Naive thymus-derived CD4-positive, alpha-beta T cell (primary cell): ENCODE measurements at places on chromosomes 13 and 19.
A peak's percentile ranks its signal among the peaks of the same experiment; 100 is the strongest.

- no peak for DNase-seq
Observed at GRCh38 chr19:1366296-1366695, 17.4 kb upstream of the NDUFS7 start.

DNA sequence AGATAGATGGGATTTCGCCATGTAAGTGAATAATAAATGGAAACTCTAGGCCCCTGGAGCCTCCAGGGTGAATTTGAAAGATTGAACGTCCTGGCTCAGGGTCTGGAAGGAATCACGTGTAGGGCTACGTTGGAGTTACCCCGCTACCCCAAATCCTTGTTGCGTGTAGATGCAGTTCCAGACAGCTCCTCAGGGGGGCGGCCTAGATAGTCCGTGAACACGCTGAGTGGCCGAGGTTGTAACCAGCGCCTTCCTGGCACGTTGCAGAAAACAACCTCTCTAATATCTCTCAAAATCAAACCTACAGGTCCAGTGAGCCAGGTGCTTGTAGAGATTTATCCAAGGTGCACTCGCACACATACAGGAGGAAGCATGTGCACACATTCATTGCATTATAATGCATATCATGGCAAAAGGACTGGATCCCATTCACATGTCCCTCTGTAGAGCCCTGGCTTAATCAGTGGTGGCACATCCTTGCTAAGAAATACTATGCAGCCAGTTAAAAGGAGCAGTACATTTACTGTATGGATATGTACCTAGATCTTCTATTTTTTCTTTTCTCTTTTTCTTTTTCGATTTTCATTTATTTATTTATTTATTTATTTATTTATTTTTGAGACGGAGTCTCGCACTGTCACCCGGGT lies 2.5 kb upstream of the KEAP1 start:
- peak; percentile 73 for DNase-seq

GRCh38 chr13:67623630-67624029 lies 393.5 kb upstream of the PCDH9 start:
- DNase-seq = no peak

DNA sequence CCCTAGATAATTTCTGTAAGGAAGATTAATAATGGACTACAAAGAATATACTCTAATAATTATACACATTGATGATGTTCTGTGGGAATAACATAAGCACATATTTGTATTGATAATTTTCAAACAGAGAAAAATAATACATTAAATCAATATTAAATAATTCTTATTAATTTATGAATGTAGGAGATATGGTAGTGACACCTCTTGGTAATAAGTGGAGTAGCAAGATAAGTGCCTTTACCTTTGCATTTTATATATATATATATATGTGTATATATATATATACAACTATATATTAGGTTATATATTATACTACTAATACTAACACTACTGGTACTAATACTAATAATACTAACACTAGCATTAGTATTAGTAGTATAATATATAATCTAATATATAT lies 905.8 kb downstream of the SLITRK1 start:
- no peak for DNase-seq

GRCh38 chr13:102190930-102191329 lies 210.9 kb downstream of the FGF14 start:
- DNase-seq = no peak

- no peak for DNase-seq
Observed at GRCh38 chr13:89740994-89741685, 1606.3 kb upstream of the MIR17HG start.

DNA sequence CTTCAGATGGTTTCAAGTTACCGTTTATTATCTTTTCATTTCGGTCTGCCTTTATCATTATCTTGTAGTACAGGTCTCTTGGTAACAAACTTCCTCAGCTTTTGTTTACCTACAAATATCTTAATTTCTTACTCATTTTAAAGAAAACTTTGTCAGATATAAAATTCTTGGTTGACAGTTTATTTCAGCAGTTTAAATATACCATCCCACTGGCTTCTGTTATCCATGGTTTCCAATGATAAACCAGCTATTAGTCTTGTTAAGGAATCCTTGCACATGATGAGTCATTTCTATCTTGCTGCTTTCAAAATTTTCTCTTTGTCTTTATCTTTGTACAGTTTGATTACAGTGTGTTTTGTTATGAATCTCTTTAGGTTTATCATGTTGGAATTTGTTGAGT lies 308.3 kb upstream of the SPRY2 start:
- no peak for DNase-seq

DNA sequence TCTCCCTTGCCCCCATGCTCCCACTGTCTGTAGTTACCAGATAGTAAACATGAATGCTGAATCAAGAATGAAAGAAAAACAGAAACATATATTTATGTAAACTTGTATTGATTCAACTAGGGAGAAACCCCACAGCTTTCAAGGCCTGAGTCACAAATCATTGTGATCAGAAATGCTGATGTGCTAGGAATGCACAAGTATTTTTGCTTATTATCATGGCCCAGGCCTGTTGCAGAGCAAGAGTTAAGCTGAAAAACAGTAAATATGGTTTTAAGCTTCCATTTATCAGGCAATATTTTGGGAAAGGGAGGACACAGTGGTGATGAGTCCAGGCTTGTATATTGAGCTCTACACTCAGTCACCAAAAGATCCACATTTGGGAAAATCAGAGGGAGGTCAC lies 669.6 kb downstream of the DIAPH3 start:
- DNase-seq = no peak

DNA sequence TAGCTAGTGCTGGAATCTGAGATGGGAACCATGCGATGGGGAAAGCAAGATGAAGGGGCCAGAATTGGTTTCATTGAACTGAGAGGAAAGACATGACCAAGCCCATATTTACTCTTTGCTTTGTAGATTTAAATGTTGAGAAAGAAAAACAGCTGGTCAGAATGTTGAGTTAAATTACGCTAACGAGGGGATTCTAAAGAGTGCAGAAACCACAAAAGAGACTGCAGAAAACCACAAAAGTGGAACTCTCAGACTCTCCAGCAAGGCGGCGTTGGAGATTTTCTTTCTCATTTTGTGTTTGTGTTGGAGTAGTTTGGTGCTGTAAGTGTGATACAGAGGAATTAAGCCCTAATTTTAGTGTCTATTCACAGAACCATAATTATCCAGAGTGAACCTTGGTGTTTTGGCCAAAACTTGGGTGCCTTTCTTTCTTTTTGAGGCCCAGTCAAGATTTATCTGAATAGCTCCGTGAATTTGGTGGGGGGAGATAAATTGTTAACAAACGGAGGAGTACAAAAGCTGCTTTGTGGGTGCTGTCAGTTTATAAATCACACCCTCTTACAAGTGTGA lies 26.3 kb downstream of the SAE1 start:
- peak; percentile 56 for DNase-seq

GRCh38 chr19:27894906-27895754 lies 1317.8 kb downstream of the UQCRFS1 start:
- no peak for DNase-seq

DNA sequence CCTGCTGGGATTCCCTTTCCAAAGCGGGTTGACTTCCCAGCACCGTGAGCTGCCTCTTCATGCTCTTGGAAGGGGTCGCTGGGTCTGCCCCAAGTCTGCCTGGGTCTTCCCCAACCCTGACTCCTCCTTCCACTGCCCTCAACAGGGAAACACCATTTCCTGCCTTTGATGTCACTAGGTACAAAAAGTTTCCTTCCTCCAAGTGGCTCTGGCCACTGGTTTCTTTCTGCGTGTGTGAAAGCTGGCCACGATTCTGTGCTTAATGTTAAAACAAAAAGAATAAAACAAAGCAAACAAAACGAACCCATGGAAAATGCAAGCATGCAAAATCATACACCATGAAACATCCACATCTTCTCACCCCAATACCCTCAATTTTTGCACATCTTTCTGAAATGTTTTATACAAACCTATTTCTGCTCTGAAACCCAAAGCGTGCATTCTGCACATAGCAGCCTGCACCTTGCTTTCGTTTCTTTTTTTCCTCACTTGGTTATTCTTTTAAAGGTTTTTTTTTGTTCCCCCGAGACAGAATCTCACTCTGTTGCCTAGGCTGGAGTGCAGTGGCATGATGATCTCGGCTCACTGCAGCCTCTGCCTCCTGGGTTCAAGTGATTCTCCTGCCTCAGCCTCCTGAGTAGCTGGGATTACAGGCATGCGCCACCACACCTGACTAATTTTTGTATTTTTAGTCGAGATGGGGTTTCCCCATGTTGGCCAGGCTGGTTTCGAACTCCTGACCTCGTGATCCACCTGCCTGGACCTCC lies 12.5 kb upstream of the TNFSF9 start:
- no peak for DNase-seq

GRCh38 chr19:42132030-42132628 lies at the start of gene POU2F2:
Gene POU2F2, minus strand, starts transcription at chr19:42132446. Its CDS starts 35 bp downstream, at chr19:42132411.
- DNase-seq = peak; percentile 93

DNA sequence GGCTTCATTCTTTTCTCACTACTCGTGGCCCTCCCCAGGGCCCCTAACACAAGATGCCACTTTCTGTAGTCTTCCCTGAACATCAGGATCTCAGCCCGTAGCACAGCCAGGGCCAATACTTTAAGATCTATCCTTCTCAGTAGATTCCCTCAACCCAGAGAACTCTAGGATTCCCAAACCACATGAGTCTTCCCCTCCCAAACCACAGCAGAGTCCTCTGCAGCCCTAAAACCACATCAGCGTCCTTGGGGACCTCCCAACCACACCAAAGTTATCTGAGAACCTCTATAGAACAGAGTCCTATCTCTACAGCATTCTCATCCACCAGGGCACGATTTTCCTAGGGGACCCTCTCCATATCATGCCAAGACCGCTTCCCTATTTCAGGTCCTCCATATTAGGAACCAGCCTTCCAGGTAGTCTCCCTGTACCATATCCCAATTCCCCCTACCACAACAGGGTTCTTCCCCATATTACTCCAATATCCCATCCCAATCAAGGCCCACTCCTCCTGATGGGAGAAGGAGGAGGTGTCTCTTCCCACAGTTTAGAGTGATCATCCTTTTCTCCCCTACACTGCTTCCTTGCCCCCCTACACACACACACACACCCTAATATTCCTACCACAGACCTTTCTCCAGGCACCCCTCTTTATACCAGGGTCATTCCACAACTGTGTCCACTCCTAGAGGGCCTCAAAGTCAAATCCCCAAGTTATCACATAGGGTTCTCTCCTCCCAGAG lies 1.4 kb downstream of the DYRK1B start:
- DNase-seq = no peak

DNA sequence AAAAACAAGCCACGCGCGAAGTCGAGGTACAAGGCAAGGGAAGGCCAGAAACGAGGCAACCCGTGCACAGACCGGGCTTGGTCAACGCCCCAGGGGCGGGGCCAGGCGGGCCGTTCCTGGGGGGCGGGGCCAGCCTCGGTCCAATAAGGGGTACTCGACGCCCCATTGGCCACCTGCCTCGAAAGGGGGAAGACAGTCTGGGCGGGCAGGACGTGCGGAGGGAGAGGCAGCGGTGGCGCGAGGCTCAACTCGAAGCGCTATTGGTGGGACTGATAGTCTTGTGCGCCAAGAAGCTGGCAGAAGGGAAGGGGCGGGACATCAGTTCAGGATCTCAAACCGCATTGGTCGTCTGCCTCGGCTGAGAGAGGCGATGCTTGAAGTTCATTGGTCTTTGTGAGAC lies at the start of gene LYPD4:
Gene LYPD4 (minus strand): TSS at position 83 of the 400 bp plus-strand sequence. CDS start 5,398 bp downstream, outside the sequence.
- DNase-seq = no peak

DNA sequence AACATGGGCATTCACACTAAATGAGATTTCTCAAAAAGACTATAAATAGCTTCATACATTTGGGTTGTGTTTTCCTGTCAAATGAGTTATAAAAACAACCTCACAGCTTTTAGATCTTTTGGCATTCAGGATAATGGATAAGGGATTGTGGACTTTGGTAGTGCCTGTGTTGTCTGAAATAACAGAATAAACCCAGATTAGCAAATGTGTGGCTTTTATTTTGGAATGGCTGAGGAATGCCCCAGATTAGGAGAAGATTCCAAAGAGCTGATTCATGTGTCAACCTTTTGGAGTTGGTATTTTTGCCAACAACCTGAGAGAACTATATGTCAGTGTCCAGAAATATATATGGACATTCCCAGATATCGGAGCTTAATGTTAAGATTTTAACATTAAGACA lies 164.7 kb downstream of the MTUS2 start:
- no peak for DNase-seq

DNA sequence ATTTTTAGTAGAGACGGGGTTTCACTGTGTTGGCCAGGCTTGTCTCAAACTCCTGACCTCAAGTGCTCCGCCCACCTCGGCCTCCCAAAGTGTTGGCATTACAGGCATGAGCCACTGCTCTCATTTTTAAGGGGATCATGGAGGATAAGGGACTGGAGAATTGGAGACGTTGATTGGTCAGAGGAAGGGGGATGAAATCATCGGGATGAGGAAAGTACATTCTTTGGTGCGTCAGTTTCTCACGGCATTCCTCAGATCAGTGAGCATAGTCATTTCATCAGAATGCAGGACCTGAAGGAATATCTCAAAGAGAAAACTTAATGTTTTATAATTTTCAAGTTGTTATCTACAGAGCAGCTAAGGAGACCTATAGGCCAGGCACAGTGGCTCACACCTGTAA lies 14.0 kb downstream of the ZNF114 start:
- DNase-seq = no peak

DNA sequence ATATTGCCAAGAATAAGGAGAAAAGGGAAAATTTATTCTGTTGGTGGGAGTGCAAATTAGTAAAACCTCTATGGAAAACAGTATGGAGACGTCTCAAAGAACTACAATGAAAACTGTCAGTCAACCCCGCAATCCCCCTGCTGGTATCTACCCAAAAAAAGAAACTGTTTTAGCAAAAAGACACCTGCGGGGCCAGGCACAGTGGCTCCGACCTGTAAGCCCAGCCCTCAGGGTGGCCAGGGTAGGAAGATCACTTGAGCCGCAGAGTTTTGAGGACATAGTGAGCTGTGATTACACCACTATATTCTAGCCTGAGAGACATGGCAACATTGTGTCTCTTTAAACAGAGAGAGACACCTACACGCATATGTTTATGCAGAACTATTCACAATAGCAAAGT lies 37.5 kb upstream of the SLITRK1 start:
- no peak for DNase-seq

GRCh38 chr19:47587295-47587694 lies 14.3 kb upstream of the ZNF541 start:
- no peak for DNase-seq

- no peak for DNase-seq
Observed at GRCh38 chr13:79749566-79749965, 268.6 kb downstream of the NDFIP2 start.

DNA sequence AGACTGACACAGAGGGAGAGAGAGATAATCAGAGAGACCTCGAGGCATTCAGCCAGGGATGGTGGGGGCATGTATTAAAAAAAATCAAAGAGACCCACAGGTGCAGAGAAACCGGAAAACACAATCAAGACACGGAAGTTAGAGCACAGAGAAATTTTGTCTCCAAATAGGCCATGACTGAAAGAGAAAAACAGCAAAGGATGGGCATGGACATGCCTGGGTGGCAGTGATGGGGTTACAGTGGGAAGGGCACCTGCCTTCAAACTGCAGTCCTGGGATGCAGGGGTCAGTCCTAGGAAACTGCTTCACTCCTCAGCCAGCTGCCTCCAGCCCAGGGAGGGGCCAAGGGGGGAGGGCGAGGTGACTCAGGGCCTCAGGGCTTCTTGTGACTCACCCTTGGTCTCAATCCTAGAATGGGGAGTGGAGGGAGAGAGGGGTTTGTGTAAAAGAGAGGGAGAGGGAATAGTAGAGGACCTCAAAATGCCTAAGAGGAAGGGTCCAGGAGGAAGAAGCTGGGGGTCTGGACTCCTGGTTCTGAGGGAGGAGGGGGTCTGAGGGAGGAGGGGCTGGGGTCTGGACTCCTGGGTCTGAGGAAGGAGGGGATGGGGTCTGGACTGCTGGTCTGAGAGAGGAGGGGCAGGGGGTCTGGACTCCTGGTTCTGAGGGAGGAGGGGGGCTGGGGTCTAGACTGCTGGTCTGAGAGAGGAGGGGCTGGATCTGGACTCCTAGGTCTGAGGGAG lies 3.6 kb upstream of the KCNN4 start:
- DNase-seq = peak; percentile 47
